ENCODE measurements at places on chromosomes 1 and 21.

- peak; percentile 45 for DNase-seq
Measured at GRCh38 chr1:167052389-167052788, 37.8 kb downstream of the GPA33 start.

DNA sequence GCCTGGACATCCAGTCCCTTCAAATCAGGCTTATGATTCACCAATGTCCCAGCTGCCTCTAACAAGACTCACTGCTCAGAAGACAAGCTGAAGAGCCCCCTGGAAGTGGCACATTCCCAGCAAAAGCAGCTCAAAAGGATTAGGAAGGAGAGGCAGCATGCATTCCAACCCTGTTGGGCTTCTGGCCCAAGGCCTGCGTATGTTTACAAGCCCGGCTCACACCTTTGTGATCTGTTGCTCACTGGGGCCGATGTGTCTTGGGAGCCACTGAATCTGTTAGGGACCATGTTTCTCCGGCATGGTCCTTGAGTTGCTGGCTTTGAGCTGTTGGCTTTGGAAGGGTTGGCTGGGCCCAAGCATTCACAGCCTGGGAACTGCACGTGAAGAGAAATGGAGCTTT, 81.2 kb upstream of the C1orf174 start:
- no peak for DNase-seq

DNA sequence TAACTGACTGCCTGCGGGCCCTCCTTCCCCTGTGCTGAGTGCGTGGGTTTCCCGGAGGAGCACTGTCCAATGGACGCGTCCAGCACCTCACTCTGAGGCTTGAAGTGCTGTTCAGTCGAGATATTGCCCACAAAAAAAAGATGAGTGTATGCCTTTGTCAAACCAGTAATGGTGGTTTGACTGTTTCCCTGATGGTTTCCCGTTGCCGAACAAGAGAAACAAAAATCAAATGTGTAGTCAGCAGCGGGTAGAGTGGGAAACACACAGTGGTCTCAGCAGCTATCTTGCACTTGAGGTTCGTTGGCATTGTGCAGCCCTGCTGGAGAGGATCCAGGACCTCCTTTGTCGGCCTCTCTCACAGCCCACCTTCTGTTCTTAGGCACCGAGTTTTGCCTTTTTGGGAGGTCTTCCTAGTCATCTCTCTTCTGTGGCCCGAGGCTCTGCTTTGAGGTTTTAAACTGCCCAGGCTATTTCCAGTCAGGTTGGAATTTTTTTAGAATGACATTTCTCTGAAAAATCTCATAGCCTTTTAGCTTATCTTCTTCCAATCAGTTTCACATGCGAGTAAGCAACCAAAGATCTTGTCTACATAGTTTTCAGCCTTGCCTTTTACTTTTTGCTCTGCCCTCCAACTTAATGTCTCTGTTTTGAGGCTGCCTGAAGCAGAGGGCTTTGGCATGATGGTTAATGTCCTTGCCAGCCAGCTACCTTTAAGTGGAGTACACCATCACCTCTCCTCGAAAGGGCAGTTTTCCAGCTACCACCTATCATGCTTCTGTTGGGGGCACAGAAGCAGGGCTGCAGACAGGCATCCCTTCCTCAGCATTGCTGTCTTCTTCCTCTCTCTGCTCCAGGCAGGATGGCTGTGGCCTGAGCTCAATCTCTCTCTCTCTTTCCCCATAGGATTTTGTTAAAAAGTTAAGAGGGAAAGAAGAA, 132.3 kb downstream of the URB2 start:
- DNase-seq = no peak

DNA sequence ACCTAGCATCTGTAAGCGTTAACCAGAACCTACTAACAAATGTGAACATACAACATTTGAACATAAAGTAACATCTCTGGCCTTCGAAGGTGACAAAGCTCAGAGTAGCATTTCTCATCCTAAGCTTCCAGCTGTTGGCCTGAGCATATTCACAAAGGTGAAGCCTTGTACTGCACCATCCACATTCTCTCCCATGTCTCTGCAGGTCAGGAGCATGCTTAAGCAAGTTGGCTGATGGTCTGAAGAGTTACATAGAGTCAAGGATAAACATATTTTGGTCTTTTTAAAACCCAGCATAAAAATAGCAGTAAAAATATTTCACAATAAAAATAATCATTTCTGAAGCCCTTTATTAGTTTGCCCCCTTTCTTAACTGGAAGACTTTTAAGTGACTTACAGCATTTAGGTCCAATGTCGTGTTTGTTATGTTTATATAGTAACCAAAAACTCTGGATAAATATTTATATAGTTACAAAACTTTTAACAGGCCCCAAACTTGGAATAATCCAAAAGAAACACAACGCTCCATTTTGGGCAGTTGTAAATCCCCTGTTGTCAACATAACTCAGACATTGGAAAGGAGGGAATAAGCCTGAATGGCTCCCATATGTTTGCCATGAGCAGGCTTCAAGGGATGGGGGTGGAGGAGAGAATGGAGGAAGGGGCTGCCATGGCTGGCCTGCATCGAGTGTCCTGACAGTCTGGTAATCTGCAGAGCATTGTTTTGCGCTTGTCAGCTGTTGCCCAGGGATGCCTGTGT, 42.8 kb upstream of the ENAH start:
- no peak for DNase-seq

DNA sequence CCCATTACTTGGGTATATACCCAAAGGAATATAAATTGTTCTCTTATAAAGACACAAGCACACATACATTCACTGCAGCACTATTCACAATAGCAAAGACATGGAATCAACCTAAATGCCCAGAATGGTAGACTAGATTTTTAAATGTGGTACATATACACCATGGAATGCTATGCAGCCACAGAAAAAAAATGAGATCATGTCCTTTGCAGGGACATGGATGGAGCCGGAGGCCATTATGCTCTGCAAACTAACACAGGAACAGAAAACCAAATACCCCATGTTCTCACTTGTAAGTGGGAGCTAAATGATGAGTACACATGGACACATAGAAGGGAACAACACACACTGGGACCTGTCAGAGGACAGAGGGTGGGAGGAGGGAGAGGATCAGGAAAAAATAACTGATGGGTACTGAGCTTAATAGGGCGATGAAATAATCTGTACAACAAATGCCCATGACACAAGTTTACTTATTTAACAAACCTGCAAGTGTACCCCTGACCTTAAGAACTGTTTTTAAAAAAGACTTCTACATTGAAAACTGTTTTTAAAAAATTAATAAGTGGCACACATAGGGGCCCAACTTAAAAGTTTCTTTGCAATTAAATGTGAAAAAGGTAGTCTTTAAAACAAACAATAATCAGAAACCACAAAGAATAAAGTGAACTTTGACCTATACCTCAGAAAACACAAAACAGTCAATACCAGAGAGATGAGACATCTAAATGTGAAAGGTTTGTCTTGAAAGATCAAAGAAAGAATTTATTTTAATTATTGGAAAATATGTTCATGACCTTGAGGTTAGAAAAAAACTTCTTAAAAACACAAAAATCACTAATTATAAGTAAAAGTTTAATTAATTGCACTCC, 75.2 kb downstream of the CDC42BPA start:
- no peak for DNase-seq

GRCh38 chr1:17509363-17509762, 30.1 kb upstream of the ARHGEF10L start:
- DNase-seq = peak; percentile 24

- no peak for DNase-seq
Measured at GRCh38 chr1:241048622-241049021, 308.4 kb downstream of the RGS7 start.

DNA sequence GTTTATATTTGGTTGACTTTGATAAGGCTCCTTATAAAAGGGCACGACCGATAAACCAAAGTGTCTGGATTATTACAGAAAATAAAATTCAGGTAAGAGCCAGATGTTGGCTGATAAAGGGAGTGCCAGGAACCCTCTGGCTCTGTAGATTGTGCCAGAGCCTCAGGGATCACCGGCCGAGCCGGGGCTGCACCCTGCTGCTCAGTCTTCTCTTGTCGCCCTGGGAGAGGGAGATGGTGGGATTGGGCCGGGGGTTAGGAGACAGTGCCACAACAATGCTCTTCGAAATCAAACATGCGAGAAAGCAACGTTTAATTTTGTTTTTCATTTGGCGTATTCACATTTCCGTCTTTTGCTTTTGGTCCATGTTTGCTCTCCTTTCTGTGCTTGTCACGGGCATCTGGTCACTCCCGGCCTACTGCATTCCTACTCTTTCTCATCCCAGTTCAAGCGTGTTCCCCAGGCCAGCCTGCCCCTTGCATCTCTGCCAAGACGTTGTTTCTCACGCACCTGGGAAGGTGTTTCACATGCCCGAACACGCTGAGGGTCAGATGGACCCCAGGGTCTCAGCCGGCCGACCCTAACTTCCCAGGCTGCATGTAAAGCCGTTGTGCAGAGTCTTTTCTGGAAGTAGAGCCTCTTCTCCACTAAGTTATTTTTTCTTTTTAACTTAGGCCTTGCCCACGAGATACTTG, 18.8 kb upstream of the C2CD2 start:
- no peak for DNase-seq

GRCh38 chr1:18973446-18973955, 17.0 kb upstream of the IFFO2 start:
- DNase-seq = no peak

DNA sequence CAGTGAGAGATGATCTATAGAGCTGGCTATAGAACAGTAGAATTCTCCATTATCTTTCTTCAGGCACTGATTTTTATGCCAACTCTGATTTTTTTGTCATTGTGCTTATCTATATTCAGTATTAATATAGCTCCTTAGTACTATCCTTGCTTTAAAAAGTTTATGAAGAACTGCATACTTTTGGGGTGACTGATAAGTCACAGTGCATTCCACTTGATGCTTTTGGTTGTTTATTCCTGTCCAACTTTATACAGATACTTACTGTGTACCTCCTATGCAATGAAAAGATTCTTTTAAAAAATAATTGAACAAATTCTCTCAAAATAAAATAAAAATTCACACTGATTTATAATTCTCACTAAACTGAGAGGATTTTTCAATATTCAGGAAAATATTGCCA, 71.6 kb downstream of the COL24A1 start:
- no peak for DNase-seq

DNA sequence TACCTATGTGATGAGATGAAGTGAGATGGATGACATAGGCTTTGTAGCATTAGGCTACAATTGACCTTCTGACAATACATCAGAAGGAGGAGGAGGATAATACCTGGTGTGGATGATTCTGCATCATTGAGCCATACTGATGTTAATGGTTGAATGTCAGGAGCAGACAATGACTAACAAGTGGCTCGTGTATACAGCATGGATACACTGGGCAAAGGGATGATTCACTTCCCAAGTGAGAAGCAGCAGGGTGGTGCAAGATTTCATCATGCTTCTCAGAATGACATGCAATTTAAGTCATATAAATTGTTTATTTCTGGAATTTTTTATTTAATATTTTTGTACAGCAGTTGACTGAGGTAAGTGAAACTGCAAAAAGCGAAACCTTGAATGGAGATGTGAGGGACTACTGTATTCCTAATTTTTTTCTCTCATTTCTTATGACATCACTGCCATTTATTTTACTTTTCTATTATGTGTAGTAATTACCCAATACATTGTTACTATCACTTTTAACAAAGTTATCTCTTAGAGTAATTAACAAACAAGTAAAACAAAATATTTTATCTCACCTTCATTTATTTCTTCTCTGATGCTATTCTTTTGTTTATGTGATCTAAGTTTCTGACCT, 34.4 kb upstream of the COP1 start:
- DNase-seq = no peak

- DNase-seq = peak; percentile 4
Measured at GRCh38 chr1:48470950-48471690, 884 bp downstream of the SPATA6 start.

GRCh38 chr1:40712405-40712944, 21.0 kb downstream of the NFYC start:
- no peak for DNase-seq

DNA sequence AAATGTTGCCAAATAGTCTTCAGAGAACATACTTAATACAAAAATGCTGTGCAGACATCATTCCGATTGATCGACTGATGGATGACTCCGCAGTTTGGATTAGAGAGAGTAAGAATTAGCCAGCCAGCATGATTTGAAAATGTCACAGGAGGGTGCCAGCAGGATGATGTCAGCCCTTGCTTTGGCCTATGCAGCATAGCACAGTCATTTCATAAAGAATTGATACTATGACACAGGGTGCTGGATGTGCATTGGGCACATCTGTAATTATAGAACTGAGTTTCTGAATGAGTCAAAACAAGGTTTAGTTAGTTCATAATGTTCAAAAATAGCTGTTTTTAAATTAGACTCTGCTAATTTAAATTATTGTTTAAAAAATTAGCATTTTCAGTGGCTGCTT, 21.6 kb upstream of the TRAF5 start:
- DNase-seq = no peak

- DNase-seq = no peak
Measured at GRCh38 chr1:114078116-114078515, 75.6 kb downstream of the SYT6 start.

- peak; percentile 69 for DNase-seq
Measured at GRCh38 chr1:1304331-1305299, 3.1 kb downstream of the ACAP3 start.

DNA sequence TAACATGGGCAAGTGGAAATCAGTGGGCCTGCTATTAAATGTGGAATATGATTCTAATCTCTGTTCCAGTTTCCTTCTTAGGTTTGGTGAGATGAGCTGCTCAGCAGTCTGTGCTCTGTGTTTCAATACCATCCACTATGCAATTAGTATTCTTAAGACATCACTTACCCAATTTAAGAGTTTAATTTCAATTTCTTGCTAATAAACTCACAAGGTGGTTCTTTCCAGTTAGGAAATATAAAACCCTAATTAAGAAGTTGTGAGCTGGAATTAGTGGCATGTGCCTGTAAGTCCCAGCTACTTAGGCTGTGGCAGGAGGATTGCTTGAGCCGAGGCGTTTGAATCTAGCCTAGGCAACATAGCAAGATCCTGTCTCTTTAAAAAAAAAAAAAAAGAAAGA, 51.7 kb downstream of the MPZL1 start:
- DNase-seq = no peak

DNA sequence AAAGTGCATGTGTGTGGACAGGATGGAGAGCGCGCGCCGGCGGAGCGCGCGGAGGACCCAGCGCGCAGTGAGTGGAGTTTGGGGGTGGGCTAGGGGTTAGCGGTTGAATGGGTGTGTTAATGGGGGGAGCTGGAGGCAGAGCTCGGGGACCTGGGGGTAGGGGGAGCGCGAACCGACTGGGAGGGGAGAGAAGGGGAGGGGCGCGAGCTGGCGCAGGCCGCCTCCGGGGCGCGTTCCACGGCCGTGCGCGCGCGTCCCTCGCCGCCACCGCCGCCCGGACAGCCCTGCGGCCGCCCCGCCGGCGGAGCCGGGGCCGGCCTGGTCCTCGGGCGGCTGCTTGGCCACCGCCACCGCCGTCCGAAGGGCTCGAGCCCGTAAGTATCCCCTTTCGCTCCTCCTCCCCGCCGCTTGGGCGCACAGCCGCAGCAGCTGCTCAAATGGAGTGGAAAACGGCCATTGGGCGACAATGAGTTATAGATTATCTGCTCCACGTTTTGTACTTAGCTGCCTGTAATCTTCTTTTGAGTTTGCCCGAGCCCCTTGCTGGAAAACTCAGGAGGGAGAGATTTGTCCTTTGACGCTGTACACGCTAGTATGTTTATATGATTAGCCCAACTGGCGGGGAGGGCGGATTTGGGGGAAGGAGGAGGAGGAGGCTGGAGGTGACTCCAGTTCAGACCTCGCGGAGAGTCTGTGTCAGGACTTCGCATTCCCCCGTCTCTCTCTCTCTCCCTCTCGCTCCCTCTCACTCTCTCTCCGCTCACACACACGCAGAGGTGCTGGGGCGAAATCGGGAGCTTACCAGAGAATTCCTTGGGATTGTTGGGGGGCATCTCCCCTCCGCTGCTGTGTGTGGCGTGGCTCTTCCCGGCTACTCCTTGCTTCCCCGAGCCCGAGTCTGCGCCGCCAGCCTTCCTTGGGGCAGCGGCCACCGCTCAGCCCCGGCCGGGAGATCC, at the start of gene ADGRL2:
ADGRL2 (plus strand) TSS at position 240 of the 956 bp plus-strand sequence. CDS start 36,051 bp downstream, outside the sequence.
- DNase-seq = peak; percentile 68

- DNase-seq = no peak
Measured at GRCh38 chr21:44853601-44854390, 19.7 kb downstream of the PTTG1IP start.
